Activated CD8-positive, alpha-beta memory T cell treated with anti-CD3 and anti-CD28 coated beads for 1 hour (primary cell): ENCODE measurements at places on chromosomes 7 and 10.

GRCh38 chr10:86598151-86598550 is 56.2 kb upstream of the OPN4 start:
- DNase-seq, result no peak

- DNase-seq, result no peak
Observed at GRCh38 chr7:27088002-27088922, 7.5 kb downstream of the HOXA1 start.

DNA sequence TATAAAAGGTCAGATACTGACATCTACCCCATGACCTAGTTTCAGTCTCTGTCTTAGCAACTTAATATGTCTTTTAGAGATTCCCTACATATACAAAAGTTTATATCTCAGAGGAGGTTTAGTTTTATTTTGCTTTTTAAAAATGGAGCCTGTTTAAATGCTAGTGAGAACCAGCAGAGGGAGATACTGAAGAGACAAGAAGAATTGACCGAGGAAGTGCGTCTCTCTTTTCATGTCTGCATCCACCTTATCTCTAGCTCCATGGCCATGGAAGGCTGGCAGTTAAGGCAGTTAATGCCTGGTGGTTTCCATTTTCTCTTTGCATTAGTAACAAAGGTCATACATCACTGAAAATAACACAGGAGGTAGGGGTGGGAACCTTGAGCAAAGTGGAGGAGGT is 10.7 kb downstream of the SUV39H2 start:
- DNase-seq, result no peak

DNA sequence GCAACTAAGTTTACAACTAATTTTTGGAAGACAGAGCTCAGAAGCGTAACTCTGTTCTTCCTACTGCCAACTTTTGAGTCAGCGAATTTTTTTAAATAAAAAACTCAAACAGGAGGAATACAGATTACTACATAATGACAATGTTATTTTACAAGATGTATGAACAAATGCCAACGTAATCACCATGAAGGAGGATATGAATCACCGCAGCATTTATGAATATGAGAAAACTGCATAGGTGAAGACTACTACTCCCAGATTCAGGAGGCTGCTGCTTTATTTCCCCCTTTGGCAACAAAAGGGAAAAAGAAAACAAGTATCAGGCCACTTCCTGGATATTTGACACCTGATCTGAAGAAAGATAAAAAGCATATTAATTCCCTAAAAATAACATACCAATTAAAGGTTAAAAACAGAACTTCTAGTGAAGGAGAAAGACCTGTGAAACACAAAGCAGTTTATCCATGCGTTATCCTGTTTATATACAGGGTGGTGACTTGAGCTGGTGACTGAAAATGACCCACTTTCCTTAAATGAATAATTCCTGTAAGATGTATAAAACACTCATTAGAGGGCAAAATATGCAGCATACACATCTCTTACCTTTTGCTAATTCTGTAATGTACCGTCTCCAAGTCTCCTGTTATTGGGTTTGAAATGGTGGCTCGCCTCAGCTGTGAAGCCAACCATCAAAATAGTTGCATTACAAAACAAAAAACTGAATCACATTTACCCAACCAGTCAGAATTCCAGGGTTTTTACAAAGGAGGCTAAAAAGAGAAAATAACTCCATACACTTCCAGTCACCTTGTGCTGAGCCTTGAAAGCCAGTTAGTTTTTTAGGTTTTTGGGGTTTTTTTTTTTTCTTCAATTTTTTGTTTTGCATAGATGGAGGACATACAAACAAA is 52.0 kb downstream of the P4HA1 start:
- no peak for DNase-seq

DNA sequence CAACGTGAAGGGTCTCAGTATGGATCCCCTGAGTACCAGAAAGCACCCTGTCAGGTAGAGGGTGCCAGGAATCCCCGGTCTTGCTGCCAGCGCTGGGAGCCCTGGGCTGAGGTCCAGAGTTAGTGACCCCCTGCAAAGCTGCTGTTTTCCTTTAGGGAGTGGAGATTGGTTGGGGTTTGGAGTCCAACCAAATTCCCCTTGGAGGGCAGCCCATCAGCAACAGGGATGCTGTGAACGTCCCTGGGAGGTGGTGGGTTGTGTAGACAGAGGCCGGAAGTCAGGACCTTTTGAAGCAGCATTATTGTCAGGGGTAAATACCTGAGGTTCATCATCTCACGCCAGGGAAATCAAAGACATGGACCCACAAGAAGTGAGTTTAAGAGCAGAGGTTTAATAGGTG is 104.2 kb downstream of the COL26A1 start:
- DNase-seq, result no peak

DNA sequence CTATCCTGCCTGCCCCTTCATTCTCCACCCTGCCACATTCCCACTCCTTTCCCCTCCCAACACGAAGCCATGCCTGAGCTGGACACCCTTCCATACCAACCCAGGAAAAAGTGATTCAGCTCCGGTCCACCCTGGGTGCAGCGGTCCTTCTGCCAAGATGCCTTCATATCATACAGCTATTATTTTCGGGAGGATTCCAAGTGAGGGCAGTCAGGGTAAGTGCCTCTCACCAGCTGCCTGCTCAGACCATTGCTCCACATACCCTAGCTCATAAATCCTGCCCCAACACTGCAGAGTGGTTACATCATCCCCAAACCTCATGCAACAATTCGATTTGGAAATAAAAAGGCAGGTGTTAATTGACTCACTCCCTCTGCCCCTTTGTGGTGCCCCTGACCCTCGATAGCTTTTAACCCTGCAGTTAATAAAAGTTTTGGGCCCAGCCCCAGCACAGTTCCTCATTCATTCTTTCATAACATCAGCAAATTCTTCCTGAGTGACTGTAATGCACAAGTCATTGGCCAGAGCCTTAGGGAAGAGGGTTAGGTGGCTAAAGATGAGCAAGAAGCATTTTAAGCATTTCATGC is 42.6 kb downstream of the ZNF503 start:
- DNase-seq, result no peak

DNA sequence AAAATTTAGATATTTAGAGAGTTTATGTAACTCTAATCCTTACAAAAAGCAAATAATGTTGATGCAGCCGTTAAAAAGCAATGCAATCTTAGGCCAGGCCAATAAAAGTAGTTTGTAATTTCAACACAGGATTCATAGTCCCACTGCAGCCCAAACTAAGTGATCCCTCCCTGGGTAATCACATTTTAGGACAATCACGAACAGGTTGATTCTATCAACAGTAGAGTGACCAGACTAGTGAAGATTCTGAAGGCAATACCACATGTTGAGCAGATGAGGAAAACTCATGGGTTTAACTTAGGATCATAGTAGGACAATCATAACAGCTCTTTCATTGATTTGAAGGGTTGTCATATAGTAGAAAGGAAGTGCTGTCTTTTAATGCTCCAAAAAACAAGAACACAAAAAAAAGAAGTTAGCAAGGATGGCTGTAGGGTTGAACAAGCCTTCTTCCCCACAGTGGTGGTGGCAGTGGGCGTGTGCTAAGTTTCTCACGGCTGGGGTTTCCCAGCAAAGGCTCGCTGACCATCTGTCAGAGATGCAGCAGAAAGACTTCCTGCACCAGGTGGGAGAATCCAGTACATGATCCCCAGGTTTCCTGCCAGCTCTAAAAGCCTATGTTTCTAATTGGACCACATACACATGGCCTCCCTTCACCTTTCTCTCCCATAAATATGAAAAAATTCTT is 212.2 kb downstream of the CHRM2 start:
- DNase-seq, result no peak

- no peak for DNase-seq
Observed at GRCh38 chr10:77396290-77396689, 241.3 kb downstream of the KCNMA1 start.

- no peak for DNase-seq
Observed at GRCh38 chr10:63707254-63707910, 186.2 kb downstream of the REEP3 start.

DNA sequence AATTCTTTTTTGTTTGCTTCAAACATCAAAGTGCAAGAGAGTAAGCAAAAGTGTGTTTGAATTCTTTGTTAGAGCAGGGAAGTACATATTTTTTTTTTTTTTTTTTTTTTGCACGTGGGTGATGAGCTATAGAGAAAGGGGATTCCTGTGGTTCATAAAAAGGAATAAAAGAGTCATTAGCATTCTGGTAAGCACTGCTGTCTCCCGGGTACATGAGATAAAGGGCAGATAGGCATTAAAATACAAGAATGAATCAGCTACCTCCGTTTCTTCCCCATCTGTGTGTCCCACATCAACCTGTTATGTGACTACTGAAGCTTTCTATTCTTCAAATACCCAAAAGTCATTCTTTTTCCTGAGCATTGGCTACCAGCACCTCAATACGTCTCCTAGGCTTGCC is 102.4 kb upstream of the SEMA3D start:
- DNase-seq, result no peak

- DNase-seq, result no peak
Observed at GRCh38 chr10:28679581-28680357, 2.4 kb downstream of the BAMBI start.
